Activated naive CD4-positive, alpha-beta T cell treated with anti-CD3 and anti-CD28 coated beads, Interleukin-2, amount 50 U/mL, for 72 hours (primary cell): ENCODE measurements at places on chromosomes 6 and 20. TPM values are rescaled to one million over a fixed set of nuclear protein-coding genes. Genes with fewer than 3 reads are reported as not detected.
A peak's percentile ranks its signal among the peaks of the same experiment; 100 is the strongest.

DNA sequence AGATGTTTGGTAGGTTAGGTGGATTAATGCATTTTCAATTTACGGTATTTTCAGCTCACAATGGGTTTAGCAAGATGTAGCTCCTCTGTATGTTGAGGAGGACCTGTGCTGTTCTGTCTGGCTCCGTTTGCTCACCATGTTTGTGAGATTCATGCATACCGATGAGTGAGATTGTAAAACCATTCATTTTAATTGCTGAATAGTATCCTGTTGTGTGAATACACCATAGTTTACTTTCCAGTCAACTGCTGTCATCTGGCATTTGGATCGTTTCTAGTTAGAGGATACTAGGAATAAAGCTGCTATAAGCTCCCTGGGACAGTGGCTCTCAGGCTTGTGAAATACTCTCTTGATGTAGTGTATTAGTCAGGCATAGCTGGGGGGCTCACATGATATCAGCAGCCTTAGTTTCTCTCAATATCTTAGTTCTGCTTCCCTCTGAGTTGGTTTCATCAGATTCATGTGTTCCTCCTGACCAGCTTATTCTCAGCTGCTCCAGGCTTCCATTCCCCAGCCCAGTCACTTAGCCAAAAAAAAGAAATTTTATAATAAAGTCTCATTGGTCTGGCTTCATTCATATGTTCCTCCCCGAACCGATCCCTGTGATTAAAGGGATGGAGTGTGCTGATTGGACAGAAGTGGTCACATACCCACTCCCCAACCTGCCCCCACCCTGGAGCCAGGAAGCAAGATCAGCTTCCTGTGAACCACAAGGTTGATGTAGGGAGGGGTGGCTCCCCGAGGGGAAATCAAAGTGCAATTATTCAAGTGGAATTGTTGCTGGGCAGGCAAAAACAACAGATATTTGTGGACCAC lies 10.9 kb upstream of the B4GALT5 start:
- no peak for DNase-seq

DNA sequence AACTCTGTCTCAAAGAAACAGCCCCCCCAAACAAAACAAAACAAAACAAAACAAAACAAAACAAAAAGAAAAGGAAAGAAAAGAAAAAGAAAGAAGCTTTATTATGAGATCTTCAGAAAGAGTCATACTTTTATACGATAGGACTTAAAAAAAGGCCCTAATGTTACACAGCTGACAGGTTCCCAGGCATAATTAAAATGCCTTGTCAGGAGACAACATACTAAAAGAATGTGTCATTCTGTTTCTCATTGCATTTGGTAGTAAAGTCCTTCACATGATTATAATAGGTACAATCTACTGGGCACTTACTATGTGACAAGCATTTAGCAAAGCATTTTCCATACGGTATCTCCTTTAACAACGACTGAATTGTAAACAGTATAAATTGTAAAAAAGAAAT lies 36.4 kb upstream of the RPN2 start:
- no peak for DNase-seq

GRCh38 chr6:127554435-127555006 lies 22.5 kb upstream of the C6orf58 start:
- no peak for DNase-seq

DNA sequence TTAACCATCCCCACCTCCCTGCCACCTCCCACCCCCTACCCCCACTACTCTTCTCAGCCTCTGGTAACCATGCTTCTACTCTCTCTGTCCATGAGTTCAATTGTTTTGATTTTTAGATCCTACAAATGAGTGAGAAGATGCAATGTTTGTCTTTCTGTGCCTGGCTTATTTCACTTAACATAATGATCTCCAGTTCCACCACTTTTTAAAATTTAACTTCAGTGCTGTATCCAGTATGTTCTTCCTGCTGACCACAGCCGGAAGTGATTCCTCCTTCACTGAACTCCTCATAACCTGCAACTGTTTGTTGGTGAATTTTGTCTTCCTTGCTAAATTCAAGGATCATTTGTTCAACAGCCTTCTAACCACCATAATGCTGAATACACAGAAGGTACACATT lies 3.9 kb downstream of the MAP7 start:
- DNase-seq: no peak

- no peak for DNase-seq
These were observed 5.2 kb downstream of the TFAP2C start for GRCh38 chr20:56634307-56634706.

- no peak for DNase-seq
These were observed 126.9 kb upstream of the BMP5 start for GRCh38 chr6:56002336-56002735.

DNA sequence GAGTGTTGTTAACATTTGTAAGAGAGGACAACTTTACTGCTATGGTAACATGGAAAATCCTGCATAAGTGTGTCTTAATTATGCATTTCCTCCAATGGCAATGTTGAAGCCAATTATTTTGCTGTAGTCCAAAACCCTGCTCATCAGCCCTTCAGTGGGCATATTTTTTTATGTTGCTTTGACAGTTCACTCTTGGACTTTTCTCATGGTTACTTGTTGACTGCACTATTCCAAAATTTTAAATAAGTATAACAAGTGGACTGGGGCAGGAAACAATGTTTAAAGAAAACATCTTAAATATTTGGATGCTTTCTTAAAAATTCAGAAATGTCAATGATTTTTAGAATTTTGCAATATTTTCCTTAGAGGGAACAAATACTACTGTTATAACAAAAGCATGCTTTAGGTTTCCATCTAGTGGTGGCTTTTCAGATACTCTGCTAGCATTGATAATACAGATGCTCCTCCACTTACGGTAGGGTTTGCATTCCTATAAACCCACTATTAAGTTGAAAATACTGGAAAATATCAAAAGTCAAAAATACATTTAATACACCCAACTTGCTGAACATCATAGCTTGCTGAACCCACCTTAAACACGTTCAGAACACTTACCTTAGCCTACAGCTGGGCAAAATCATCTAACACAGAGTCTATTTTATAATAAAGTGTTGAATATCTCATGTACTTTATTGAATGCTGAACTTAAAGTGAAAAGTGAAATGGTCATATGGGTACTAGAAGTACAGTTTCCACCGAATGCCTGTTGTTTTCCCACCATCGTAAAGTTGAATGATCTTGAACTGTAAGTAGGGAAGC lies 86.4 kb downstream of the ADGRG6 start:
- no peak for DNase-seq

DNA sequence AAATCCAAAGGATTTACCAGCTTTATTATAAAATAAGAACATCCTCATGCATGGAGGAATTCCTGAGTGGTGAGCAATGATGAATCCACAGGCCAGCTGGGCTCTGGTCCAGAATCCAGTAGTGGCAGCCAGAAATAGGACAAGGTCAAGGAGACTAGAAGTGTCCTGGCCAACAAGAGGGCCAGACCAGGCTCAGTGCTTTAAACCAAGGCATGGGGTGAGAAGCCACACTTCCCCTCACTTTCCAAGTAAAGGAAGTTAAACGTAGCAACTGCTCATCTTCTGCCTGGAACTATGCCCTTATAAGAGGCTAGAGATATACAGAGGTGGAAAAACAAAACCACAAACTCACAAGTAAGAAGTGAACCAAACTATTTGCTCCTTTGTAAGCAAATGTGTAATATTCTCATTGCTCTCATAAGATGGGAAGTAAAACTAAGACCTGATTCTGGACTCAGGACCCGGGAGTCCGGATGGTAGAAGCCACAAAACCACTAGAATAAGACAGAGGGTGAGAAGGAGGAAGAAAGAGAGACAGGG lies 253.2 kb downstream of the UST start:
- DNase-seq: no peak

GRCh38 chr6:136822046-136822375 lies 381 bp upstream of the PEX7 start:
- DNase-seq: peak; percentile 60

- no peak for DNase-seq
These were observed 53.7 kb upstream of the SLCO4A1 start for GRCh38 chr20:62588458-62589149.

GRCh38 chr6:110688661-110689268 lies 126.5 kb downstream of the CDK19 start:
- DNase-seq: no peak

- DNase-seq: no peak
These were observed 175.2 kb upstream of the FERMT1 start for GRCh38 chr20:6298049-6298448.

The TRIM31 gene
- total RNA-seq: not detected

The IL17F gene
- 6.2 TPM for total RNA-seq

The TBP gene
- 24.2 TPM for total RNA-seq

The CTAGE9 gene
- total RNA-seq: not detected

The SPATA25 gene
- 0.64 TPM for total RNA-seq

The CTCFL gene
- not detected for total RNA-seq

The HBS1L gene
- total RNA-seq: 234 TPM
